ENCODE measurements at places on chromosomes 7 and 10. TPM values are rescaled to one million over a fixed set of nuclear protein-coding genes. Genes with fewer than 3 reads are reported as not detected.

NRAP gene
- total RNA-seq: not detected

ZNF736 gene
- 15.0 TPM for total RNA-seq

MACC1 gene
- 14.2 TPM for total RNA-seq

HEPACAM2 gene
- not detected for total RNA-seq

CASP2 gene
- total RNA-seq: 15.7 TPM

FAM180A gene
- not detected for total RNA-seq

OPN1SW gene
- not detected for total RNA-seq

CHAT gene
- not detected for total RNA-seq

PAX2 gene
- not detected for total RNA-seq

ZNF804B gene
- not detected for total RNA-seq

LEP gene
- not detected for total RNA-seq

CUL2 gene
- total RNA-seq: 32.9 TPM

HMX3 gene
- total RNA-seq: 0.35 TPM

SRRM3 gene
- total RNA-seq: 9.2 TPM

DNA sequence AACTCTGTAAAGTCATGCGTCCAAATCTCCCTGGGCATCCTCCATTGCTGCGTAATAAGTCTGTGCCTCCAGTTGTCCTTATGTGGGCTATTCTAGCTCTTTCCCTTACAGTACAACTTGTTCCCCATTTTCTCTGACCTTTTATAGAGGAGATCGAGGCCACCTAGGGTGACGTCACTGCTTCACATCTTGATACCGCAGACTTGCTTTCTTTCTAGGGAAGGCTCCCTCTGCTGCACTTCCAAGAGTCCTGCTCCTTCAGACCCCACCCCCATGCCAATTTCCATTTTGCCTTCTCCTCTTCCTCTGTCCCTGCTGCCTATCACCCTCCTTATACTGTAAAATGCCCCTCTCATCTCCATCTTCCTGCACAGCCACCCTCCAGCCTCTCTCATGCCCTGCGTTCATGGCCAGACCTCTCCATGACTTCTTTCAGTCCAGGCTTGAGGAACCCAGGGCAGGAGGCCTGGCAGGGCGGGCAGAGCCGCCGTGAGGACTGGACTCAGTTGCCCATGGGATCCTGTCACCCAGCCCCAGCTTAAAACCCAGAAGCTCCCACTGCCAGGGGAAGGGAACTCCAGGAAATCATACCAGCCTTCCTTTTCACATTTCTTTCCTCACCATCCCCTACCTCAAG is 57.5 kb downstream of the CAMK1D start:
- DNase-seq: peak; percentile 46

- no peak for DNase-seq
Measured at GRCh38 chr10:123926401-123927264, 35.0 kb upstream of the CPXM2 start.

DNA sequence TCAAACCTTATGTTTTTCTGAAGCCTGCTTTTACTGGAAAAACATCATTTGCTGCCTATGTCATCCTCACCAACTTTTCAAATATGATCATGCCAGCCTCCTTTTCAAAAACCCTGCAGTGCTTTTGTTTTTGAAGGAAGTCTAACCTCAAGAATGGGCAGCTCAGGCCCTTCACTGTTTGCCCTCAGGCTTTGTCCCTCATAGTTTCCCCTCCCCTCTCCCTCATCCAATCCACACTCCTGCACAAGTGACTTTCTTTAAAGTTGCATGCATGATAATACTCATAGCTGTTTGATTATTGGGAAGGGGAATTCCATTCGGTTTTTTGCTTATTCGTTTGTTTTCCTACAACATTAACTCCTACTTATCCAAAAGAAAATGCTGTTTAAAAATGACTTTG is 219.4 kb downstream of the SEMA3E start:
- peak; percentile 70 for DNase-seq

DNA sequence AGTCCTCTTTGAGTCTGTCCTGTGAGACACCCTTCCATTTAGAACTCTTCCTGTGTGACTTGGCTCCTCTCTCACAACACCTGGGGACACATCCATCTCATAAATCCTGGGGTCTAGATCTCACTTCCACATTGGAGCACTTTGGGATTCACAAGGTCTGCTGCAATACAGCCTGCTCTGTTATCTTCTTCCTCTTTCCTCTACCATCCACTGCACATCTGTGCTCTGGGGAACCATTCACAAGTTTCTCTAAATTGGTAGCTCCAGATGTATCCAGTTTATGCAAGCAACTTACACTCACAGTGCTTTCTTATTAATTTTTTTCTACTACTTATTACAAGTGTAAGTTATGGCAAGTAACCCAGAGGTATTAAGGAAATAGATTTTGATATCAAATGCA is 5.5 kb upstream of the FIGNL1 start:
- DNase-seq: no peak

- DNase-seq: no peak
Measured at GRCh38 chr7:66283003-66283920, 78.1 kb downstream of the TPST1 start.

- DNase-seq: no peak
Measured at GRCh38 chr10:114048472-114048871, 4.8 kb downstream of the ADRB1 start.

- DNase-seq: no peak
Measured at GRCh38 chr7:140903741-140904480, 20.8 kb downstream of the BRAF start.

DNA sequence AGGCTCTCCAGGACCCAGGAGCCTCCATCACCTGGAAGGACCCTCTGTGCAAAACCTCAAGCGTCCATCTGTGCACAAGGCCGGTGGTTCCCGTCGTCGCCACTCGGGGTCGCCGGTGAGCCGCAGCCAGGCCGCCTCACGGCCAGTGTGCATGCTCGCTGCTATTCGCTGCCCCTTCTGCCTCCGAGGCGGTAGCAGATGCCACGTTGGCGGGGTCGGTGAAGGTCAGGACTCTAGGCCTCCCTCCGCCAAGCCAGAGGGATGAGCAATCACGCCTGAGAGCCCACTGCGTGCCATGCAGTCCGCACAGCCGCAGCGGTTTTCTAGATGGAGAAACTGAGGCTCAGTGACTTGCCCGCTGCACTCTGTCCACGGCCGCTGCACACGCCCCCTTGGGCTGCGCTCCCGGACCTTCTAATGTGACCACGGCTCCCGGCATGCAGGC is 5.7 kb downstream of the UPK3B start:
- peak; percentile 58 for DNase-seq

DNA sequence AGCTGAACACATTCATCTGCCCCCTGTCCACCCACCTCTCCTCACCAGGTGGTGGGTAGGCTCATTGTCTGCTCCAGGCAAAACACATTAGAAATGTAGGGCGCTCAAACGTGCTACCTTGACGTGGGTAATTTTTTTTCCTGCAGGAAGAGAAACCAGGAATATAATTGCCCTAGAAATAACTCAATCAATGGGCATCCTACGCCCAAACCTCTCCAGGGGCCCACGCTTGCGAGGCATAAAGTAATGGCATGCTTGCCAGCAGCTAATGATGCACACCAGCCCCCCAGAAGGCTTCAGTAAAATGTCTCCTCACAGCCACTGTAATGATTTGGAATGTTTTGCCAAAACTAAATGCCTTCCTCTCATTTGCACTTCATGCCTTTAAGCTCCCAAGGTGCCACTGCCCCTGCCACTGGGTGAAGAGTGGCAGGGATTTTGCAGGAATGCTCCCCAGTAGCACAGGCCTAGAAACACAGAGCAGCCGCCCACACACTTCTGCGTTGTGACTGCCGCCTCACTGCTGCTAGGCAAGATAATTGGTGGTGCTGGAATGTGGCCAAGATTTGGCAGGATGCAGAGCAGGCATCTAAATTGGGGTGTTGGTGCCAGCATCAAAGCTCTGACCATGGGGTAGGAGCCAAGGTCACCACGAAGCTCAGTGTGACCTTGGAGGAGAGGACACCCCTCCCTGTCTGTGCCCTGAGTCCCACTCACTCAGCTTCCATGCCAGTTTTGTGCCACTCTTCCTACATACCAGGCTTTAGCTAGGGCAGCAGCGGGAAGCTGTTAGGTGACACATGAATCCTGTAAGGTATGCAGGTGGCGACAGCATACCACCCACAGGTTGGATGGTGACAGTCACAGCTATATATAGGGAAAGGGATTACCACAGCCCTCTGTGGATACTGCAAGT is 48.7 kb upstream of the PPP1R3C start:
- DNase-seq: no peak

DNA sequence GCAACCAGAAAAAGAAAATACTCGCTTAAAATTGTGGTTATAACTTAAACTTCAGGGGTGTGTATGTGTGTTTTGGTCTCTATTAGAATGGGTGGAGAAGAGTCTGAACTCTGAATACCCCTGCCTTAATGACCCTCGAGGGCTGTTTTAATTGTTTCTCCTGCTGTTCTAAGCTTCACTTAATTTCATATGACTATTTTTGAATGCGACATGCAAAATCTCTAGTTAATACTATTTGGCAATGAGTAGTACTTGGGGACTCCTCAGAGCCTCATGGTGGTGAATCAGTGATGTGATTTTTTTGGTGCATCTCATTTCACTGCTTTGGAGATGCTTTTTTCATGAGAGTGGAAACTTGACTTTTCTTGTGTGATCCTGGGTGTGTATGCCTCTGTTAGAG is 178.6 kb downstream of the CDK14 start:
- DNase-seq: no peak

GRCh38 chr10:60385399-60385738 is 4.3 kb downstream of the ANK3 start:
- DNase-seq: no peak

- no peak for DNase-seq
Measured at GRCh38 chr7:96532428-96532935, 177.2 kb downstream of the SEM1 start.

DNA sequence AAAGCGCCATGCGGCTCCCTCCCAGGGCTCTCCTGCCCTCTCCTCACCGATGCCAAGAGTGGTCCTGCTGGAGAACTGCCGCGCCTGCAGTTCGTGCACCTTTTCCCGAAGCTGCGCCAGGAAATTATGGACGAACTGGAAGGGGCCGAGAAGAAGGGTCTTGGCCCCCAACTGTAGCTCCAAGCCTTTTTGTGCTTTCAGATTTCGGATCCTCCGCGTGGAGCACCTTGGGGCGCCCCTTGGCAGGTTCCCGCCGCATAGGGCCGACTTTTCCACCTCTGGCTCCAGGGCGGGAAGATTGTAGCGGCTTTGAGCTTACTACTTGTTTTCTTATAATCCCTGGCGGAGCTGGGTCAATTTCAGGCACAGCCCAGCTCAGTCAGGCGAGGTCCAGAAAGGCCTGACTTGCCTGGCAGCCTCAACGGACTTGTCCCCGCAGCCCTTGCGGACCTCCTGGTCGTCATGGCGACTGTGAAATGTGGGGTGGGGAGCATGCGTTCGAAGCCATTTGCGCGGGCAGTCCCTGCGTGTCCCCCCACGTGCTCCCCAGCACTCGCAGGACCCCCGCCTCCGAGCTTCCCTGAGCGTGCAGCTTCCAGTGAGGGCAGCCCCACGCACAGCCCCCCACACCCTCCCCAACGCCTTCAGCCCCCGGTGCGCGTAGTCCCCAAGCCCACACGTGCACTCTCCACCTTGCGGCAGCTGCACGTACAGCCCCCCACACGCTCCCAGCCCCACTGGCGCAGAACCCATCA is 129.9 kb downstream of the KBTBD2 start:
- DNase-seq: peak; percentile 73

- DNase-seq: no peak
Measured at GRCh38 chr7:155820788-155821187, 8.5 kb upstream of the SHH start.

- DNase-seq: no peak
Measured at GRCh38 chr10:120382360-120382759, 74.7 kb upstream of the PLPP4 start.

DNA sequence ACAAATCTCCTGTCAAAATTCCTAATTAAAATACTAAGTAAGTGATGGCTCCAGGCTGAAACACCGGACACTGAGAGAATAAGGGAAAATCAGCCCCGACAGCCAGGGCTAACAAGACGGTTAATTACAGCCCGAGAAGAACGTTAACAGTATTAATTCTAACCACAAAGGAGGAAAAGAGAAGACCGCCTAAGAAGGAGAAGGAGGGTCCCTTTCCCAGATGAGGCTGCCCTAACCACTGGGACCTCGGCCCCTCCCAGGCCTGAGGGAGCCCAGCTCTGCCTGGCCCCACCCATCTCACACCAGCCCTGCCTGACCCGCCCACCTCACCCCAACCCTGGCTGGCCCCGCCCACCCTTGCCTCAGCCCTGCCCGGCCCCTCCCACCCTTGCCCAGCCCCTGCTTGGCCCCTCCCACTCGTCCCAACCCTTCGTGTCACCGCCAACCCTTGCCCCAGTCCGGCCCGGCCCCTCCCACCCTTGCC is 51.3 kb downstream of the PWWP2B start:
- DNase-seq: peak; percentile 79

GRCh38 chr7:122018032-122018431 is 126.0 kb downstream of the AASS start:
- DNase-seq: no peak

- DNase-seq: no peak
Measured at GRCh38 chr7:29797112-29797944, 9.0 kb upstream of the WIPF3 start.

GRCh38 chr10:48923748-48924147 is 15.9 kb downstream of the LRRC18 start:
- no peak for DNase-seq

- no peak for DNase-seq
Measured at GRCh38 chr7:128931965-128932861, 5.5 kb upstream of the IRF5 start.

DNA sequence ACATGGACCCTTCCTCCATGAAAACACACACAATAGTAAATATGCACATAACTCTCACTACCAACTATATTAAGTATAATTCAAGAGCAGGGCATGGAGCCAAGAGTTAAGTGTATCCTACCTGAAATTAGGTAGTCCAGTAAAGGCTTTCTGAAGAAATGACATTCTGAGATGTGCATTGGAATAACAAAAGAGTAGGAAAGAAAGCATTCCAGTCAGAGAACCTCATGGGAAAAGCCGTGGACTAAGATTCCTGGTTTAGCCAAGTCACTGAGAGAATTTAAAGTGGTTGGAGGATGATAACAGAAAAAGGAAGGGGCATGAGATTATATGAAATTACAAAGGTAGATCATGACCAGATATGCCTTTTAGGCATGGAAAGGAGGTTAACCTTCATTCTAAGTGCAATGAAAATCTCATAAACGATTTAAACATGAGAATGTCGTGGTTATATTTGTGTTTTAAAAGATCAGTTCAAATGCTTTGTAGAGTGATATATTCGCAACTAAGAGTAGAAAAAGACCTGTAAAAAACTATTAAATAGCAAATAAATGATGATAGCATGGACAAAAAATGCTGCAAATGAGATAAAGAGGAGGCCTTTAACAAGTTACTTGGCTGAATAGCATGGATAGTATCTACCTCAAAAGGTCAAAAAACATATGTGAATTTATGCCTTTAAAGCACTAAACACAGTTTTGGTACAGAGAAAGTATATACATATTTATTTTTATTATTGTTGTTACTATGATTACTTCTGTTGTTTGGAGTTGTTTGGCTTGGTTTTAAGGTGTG is 767.4 kb upstream of the GHITM start:
- peak; percentile 67 for DNase-seq

DNA sequence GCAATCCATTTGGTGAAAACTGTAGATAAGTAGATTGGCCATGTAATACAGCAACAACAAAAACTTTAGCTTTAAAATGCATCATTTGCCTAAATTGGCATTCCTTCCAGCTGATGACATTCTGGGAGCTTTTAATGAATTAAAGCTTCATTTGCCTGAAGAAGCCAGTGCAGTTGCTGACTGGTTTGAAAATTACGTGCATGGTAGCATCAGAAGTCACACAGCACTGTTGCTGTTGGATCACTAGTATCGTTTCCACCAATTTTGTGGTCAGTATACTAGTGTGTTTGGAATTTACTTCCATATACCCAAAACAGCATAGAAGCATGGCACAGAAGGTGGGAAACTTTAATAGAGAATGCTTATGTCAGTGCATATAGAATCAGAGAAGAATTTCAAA is 194.9 kb downstream of the ETV1 start:
- DNase-seq: no peak
